ENCODE measurements at places on chromosomes 2 and 18.

- DNase-seq, result no peak
These were observed 837.4 kb upstream of the ID2 start for GRCh38 chr2:7844414-7844965.

DNA sequence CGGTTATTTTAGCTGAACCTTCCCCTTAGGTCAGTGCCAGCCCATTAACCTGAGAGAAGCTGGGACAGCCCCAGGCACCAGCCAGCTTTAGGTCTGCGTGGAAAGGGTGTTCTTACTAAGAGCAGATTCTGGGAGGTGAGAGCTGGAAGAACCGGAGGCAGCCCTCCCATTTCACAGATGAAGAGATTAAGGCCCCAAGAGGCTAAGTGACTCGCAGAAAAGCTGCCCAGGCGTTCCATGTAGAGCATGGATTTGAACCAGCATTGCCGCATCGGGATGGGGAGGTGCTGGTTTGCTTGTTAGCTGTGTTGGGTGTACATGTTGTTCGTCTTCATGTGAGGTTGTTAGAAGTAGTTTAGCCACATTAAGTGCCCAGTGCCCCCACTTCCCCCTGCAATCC, 203.2 kb downstream of the AGAP1 start:
- DNase-seq, result no peak

DNA sequence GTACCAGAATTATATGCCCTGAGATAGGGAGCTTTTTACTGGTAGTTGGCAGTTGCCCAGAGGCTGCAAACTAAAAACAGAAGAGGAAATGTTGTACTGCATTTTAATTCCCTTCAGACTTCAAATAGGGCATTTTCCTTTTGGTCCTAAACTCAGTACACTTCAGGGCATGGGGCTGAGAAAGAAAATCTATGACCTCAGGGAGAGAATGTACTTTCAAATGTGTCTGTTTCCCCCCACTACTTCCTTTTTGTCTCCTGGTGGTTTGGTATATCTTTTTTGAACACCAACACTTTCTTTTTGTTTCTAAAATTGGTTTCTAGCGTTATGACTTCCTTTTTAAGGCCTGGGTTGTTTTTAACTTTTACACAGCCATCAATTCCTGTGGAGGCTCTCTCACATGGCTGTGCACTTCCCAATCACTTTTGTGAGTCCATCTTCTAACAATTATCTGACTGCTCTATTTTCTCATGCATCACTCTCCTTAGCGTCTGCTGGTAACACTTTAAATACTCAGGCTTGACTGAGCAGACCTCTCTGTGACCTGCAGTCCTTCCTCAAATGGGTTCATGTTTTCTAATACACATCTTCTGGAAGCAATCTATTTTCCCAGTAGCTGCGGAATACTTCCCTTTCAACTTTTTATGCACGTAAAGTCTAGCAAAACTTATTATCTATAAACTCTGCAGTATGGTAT, 596.0 kb downstream of the LRP1B start:
- peak; percentile 13 for DNase-seq

GRCh38 chr2:217733461-217733860, 269.3 kb downstream of the TNS1 start:
- DNase-seq, result no peak

DNA sequence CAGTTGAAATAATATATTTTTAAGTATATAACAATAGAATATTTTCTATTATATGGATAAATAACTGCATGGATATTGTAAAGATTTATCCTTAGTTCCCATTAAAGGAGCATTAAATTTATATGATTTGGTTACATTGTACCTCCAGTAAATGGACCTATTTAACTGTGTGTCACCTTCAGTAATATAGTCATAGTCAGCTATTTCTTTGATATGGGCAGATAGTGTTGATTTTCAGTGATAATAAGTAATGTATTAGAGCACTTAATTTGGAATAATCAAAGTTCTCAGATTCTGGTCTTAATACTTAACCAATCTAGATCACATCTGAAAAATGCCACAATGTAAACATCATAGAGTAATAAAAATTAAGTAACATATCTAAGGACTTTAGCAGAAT, 1527.3 kb upstream of the NXPH2 start:
- no peak for DNase-seq

Measured in GM06990 (cell line).